WERI-Rb-1 (cell line): ENCODE measurements at places on chromosomes 6 and 20.

DNA sequence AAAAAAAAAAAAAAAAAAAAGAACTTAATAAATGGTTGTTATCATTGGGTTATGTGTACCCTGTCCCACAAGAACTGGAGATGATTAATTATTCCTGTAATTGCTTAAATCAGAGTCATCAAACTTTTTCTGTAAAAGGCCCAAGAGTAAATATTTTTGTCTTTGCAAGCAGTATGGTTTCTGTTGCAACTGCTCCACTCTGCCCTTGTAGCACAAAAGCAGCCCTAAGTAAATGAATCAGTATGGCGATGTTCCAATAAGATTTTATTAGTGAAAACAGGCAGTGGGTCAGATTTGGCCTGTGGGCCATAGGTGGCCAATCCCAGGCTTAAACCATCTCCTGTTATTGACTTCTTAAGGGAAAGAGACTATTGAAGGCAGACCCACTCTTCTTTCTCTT lies 252.7 kb downstream of the TSHZ2 start:
- DNase-seq = no peak

DNA sequence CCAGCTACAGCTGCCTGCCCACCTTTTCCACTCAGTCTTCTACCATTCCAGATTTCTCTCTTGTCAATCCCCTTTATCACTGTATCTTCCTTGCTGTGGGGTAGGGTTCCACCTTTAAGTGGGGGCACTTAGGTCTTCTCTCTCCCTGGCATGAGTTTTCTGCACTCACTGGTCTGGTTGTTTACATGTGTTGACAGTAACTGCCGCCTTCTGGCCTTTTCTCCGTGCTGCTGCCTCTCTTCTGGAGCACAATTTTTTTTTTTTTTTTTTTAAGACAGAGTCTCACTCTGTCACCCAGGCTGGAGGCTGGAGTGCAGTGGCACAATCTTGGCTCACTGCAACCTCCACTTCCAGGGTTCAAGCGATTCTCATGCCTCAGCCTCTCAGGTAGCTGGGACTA lies 12.0 kb downstream of the RNF114 start:
- DNase-seq = no peak

- no peak for DNase-seq
Measured at GRCh38 chr6:34569361-34569973, 13.3 kb upstream of the SPDEF start.

DNA sequence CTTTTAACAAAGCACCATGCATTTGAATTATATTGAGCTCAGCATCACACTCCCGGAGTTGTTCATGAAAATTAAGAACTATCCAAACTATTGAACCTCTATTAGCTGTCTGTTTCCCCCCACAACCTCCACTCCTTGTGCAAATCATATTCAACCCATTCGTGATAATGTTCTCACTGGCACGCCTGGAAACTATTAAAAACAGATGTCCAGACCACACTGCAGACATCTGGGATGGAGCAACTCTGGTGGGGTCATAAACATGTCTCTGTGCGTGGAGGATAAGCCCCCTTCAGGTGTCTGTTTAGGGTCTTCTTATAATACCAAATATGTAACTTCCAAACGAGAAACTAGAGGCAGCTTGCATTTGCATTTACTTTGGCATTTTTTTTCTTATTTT lies 193.7 kb downstream of the TFAP2A start:
- no peak for DNase-seq

DNA sequence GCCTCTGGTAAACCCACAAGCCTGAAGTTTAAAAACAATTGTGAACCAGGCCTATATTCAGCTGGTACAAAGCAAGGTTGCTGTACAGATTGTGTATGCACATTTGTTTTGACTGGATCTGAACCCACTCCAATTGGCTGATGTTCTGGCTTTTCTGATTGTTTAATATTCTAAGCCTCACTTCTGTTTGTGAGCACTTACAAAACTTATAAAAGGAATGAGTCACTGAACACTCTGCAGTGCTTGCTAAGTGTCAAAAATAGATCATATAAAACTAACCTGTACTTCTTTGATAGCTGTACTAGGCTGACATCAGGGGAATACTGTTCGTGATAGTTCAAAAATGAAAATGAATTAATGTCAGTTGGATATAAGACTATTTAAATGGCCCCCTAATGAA lies 12.1 kb downstream of the COL21A1 start:
- no peak for DNase-seq

DNA sequence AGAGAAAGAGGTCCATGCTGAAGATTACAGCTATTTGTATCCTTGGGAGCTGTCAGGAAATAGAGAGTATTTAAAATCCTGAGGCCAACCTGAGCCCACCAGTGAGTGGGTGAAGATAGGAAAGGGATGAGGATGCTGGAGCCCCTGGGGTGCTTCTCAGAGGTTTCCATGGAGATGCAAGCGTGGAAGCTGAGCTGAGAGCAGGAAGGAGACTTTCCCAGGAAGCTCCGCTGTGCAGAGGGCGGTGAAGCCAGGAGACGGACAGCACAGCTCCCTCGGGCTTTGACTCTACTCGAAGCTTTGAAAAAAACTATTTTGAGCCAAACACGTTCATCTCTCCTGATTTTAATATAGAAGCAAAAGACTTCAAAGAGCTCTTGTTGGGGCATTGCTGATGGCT lies 222.1 kb downstream of the SMOC2 start:
- no peak for DNase-seq

GRCh38 chr6:154488802-154489437 lies 21.6 kb downstream of the CNKSR3 start:
- DNase-seq = no peak
